ENCODE measurements at places on chromosomes 11 and 22.

DNA sequence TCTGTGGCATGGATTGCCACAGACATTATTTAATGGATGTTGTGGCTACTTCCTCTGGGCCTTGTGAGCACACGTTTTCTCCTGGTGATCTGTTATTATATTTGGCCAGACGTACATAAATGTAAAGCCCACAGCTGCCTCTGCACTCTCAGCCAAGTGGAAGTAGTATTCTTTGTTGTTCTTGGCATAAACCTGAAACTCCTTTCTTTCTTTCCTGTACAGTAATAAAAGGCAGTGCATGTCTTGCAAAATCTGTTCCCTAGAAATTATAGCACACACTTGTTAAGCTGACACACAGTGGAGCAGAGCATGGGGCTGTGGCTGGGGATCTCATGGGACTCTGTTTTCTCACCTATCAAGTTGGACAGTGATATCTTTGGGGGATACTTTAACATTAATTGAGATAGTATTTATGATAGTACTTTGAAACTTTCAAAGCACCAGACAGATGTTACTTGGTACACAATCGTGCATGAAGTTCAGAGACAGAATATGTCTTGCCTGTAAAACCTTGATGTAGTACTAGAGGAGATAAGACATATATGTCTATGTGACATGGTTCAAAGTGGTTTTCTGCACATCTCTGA, 20.9 kb downstream of the PANX1 start:
- no peak for DNase-seq

- no peak for DNase-seq
These were observed 10.9 kb upstream of the SCN3B start for GRCh38 chr11:123665306-123665705.

- DNase-seq = no peak
These were observed 5.1 kb downstream of the ARSA start for GRCh38 chr22:50622723-50623327.

- no peak for DNase-seq
These were observed 39.7 kb upstream of the GALNT18 start for GRCh38 chr11:11661326-11662040.

GRCh38 chr11:130913268-130913667, 3.0 kb downstream of the SNX19 start:
- DNase-seq = no peak

- no peak for DNase-seq
These were observed 299.1 kb downstream of the KIRREL3 start for GRCh38 chr11:126701520-126701897.

DNA sequence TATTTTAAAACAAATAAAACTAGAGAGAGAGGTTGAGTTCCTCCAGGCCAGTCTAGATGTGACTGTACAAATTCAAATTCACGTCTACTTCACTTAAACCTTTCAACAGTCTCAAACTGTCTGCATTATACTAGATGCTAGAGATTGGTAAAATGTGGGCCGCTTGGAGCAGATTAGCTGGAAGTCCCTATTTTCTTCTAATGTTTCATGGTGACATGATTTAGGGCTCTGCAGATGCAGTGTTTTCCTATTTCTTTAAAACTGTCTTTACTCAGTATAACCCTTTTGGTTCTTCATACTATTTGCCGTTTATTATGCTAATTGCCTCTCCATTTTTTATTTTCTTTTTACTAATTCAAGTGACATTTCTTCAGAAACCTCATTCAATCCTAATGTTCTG, 20.4 kb downstream of the OR51E1 start:
- DNase-seq = no peak

- no peak for DNase-seq
These were observed 19.4 kb upstream of the POLA2 start for GRCh38 chr11:65242389-65242788.

DNA sequence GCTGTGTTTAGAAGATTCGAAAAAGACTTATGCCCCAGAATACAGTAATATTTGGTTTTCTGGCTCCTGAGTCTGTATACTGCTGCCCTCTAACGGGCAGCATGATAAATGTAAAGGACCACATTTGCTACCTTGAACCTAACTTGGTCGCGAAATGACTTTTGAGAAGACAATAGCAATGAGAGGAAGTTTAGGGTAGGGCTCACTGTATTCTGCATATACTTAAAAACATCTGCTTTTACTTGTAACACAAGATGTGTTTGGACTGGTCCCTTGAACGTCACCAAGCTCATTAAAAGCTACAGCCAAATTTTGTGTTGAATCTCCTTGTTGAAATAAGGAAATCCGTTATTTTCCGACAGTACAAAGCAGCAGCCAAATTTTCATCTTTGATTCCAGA, 309.1 kb downstream of the SWAP70 start:
- DNase-seq = peak; percentile 24

DNA sequence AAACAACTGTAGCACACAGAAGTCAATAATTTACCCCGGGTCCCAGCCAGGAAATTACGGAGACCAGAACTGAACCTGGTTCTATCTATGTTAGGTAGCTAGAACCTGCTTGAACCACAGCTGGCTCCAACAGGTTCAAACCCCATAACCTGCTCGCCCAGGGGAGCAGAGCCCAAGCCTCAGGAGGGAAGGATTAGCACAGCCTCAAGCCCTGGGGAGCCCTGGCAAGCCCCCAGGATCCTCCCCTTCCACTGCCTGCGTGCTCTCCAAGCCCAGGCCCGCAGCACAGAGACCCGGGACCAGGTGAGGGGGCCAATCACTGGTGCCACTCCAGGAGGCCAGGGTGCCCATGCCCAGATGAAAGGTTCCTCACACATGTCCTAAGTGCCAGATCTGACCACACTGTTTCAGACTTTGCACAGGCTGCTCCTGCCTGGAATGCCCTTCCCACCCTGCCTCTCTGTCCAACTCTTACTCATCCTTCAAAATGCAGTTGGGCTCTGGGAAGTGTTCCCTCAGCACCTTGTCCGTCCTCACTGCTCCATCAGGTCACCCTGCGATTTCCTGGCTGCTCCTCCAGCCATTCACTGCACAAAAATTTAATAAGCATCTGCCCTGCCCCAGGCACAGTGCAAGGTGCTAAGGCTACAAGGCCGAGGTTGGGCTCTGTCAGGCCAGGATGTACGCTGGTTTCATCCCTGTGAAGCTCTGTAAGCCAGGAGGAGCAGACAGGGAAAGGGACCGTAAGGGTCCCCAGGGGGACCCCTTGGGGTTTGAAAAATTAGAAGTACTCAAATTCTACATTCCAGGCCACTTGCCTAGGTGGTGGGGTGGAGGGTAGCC, 32.2 kb downstream of the ARRB1 start:
- no peak for DNase-seq

DNA sequence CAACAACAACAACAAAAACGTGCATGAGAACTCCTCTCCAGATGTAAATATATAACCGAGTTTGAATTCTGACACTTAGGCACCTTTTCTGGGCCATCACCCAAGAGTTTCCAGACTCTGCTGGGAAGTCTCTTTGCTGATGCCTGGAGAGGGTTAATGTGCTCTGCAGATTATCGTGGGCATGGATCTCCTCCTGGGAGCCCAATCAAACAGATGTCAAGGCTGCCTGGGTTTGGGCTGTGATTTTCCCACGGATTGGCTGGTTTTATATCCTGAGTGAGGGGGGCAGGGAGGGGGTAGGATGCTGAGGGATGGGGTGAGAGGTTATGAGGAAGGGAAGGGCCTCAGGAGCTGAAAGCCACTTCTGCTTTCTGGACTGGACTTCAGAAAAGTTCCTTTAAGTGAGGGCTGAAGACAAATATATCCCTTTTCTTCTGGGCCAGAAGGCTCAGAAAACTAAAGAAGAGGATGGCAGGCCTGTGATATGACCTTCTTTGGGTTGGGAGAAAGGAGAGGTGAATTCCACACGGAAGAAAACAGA, 4.2 kb downstream of the ELF5 start:
- no peak for DNase-seq

GRCh38 chr22:42670046-42670445, 20.9 kb upstream of the CYB5R3 start:
- no peak for DNase-seq

GRCh38 chr11:91312541-91312940, 912.1 kb upstream of the FAT3 start:
- DNase-seq = no peak

DNA sequence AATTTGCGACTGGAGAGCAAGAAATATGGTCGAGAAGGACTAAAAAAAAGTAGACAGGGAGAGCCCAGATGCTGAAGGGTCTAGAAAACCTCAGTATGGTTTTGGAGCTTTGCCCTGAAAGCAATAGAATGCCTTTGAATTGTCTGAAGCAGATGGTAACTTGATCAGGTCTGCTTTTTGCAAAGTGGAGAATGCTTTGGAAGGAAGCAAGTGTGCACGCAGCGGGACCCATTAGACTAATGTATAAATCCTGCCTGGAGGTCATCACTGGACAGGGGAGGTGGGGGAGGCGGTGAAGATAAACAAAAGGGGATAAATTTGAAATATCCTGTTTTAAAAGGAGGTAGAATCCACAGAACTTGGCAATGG, 757 bp upstream of the HINFP start:
- DNase-seq = no peak

DNA sequence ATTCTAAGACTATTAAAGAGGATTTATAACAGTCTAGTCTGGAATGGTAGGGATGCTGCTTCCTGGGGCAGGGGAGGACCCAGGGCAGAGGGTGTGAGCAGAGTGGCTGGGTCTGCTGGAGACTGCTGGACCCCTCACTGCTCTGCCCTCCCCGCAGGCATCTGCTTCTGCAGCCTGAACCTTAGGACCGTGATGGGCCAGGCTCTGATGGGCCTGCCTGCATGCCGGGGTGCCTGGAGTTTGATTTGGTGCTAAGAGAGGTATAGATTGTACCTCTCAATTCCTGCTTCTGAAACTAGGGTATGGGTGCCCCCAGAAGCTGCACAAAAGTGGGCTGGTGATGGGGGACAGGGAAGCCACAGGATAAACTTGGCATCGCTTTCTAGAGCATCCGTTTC, 54.9 kb downstream of the CD82 start:
- DNase-seq = no peak

- no peak for DNase-seq
These were observed 93.2 kb downstream of the WNT7B start for GRCh38 chr22:45883811-45884170.

DNA sequence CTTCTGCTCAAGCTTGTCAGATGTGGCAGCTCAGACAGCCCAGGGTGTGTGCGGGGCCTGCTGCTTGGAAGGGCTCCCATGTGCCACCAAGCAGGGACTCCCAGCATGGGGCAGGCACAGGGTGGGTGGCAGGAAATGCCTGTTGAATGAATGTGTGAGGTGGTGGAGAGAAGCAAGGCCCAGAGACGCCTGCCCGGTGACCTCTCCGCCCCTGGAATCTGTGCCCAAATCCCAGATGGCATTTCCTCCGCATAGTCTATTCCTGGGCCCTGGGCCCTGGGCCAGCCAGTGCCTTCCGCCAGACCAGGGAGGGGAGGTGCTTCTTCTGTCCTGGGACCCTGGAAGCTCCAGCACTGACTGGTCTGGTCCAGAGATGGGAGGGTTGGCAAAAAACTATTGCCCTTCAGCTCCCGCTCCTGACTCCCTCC, 3.7 kb downstream of the CST6 start:
- DNase-seq = no peak

GRCh38 chr11:74686792-74687191, 44.4 kb downstream of the CHRDL2 start:
- no peak for DNase-seq

GRCh38 chr11:1866776-1867175, 13.9 kb downstream of the LSP1 start:
- no peak for DNase-seq

DNA sequence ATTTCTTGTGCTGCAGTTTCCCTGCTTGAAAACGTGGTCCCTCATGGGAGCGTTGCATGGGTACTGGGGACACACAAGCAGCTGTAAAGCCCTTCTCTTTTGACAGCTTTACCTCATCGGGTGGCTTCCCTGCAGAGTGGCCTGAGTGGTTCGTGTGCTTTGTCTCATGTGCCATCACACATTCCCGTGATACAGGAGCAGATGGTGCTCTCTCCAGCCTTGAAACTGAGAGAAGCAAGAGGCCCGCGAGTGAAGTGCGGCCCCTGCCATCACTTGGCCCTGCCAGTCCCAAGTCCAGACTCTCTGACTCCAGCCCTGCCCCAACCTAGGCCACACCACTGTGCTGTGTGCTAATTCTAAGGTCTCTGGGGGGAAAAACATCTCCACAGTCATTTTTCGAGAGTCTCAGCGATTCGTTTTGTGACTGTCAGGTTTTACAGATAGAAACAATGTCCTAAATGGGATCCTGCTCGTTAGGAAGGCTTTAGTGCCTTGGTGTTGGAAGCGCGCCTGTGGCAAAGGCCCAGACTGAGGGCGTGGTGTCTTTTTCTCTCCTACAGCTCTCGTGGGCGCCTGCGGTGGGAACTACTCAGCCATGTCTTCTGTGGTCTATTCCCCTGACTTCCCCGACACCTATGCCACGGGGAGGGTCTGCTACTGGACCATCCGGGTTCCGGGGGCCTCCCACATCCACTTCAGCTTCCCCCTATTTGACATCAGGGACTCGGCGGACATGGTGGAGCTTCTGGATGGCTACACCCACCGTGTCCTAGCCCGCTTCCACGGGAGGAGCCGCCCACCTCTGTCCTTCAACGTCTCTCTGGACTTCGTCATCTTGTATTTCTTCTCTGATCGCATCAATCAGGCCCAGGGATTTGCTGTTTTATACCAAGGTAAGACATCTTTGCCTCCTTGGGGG, 64.2 kb downstream of the KREMEN1 start:
- DNase-seq = no peak

GRCh38 chr22:24409707-24410106, 17.7 kb upstream of the ADORA2A start:
- DNase-seq = no peak

DNA sequence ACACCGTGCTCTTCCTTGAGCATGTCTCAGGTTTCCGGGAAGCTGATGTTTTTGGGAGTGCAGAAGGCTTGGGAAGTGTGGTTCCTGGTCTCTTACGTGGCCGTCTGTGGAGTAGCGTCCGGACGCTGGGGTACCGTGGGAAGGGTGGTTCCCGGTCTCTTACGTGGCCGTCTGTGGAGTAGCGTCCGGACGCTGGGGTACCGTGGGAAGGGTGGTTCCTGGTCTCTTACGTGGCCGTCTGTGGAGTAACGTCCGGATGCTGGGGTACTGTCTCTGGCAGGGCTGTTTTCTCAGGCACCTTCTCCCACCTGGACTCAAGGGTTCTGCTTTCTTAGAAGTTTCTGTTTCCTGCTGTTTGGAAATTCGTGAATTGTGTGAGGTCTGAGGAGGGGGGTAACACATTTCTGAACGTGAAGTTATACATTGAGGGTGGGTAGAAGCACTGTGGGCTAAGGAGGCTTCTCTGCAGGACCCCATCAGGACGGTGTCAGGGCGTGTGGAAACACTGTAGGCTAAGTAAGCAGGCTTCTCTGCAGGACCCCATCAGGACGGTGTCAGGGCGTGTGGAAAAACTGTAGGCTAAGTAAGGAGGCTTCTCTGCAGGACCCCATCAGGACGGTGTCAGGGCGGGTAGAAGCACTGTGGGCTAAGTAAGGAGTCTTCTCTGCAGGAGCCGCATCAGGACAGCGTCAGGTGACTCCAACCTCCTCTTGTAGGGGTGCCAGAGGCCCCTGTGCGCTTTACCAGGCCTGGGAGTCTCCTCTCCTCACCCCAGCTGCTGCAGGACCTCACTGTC, 5.3 kb upstream of the IFITM3 start:
- no peak for DNase-seq
